ENCODE measurements at places on chromosomes 1 and 21. TPM values are rescaled to one million over a fixed set of nuclear protein-coding genes. Genes with fewer than 3 reads are reported as not detected.

Gene CBS
- polyA plus RNA-seq: 22.2 TPM

Gene UTS2
- not detected for polyA plus RNA-seq

Gene SLAMF7
- 0.23 TPM for polyA plus RNA-seq

Gene HMCN1
- 3.9 TPM for polyA plus RNA-seq

Gene LCE1D
- not detected for polyA plus RNA-seq

Gene KRTAP22-1
- not detected for polyA plus RNA-seq

Gene DIRAS3
- polyA plus RNA-seq: 10.9 TPM

Gene HEYL
- polyA plus RNA-seq: 23.3 TPM

Gene HMGCS2
- 46.9 TPM for polyA plus RNA-seq

Gene PIK3R3
- polyA plus RNA-seq: 49.0 TPM

Gene RGS7
- polyA plus RNA-seq: not detected

All from heart left ventricle (tissue), 16 donors.